ENCODE measurements at places on chromosomes 2 and 18.

DNA sequence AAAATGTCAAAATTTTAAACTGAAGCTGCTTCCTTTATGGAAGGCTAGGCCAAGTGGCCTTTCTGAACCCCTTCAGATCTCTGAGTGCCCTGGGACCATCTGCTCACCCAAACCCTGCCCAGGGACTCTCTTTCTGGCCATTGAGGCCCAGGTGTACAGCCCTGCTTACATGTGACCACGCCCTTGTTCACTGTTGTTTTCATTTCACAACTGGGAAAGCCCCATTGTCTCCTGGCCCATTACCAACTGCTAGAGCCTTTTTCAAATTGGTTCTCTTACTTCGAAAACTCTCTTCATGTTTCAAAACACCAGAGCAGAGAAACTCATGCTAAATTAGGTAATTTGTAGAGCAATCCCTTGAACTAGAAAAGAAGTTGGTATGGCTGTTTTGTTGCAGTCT lies 219.5 kb upstream of the TANK start:
- no peak for DNase-seq

GRCh38 chr2:218081063-218081462 lies 12.0 kb downstream of the RUFY4 start:
- DNase-seq, result no peak

DNA sequence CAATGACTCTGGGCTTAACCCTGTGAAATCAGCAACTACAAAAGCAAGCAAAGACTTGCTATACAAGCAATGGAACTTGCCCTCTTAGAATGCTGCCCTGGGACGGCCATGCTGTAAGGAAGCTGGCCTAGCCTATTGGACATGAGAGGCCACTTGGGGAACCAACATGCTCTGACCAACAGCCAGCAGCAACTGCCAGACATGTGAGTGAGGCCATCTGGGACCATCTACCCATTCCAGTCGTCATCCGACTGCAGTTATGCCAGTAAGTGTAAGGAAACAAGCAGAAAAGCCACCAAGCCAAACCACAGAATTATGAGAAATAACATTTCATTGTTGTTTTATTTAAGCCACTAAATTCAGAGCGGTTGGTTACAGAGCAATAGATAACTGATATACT lies 40.9 kb downstream of the CLASP1 start:
- DNase-seq, result no peak

DNA sequence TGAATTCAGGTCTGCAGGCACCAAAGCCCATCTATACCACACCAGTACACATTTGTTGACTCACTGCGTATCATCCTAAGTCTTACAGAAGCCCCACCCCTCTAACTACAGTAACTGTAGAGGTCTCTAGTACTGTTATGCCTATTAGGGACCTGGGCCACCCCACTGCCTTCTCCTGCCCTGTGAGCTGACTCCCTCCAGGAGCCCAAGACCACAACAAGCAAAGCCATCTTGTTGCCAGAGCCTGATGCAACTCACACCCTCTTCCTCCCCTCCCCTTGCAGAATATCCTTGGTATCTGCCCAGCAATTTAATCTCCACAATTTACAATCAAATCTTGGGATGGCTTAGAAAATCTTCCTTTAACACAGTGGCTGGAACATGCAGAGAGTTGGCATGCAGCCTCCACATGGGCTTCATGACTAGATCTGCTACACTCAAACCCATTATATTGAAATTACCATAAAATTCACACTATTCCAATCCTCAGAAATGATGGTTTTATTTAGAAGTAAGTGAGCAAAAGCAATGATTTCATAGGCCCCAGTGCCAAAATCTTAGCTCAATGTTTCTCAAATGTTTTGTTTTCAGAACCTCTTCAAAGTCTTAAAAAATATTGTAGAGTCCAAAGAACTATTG lies 17.7 kb upstream of the CYP1B1 start:
- DNase-seq, result no peak

DNA sequence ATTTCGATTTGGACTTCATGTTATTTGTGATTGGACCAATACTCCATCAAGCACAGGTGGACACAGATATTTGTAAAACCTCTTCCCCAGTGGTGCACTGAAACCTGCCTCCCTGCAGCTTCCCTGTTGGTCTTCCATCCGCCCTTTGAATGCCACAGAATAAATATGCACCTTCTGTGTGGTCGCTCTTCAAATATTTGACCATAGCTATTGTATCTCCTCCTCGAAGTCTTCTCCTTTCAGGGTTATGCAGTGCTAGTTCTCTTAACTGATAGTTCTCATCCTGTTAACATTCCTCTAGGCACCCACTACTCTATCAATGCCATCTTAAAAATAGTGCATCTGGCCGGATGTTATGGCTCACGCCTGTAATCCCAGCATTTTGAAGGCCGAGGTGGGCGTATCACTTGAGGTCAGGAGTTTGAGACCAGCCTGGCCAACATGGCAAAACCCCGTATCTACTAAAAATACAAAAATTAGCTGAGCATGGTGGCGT lies 12.5 kb downstream of the SPATS2L start:
- no peak for DNase-seq

DNA sequence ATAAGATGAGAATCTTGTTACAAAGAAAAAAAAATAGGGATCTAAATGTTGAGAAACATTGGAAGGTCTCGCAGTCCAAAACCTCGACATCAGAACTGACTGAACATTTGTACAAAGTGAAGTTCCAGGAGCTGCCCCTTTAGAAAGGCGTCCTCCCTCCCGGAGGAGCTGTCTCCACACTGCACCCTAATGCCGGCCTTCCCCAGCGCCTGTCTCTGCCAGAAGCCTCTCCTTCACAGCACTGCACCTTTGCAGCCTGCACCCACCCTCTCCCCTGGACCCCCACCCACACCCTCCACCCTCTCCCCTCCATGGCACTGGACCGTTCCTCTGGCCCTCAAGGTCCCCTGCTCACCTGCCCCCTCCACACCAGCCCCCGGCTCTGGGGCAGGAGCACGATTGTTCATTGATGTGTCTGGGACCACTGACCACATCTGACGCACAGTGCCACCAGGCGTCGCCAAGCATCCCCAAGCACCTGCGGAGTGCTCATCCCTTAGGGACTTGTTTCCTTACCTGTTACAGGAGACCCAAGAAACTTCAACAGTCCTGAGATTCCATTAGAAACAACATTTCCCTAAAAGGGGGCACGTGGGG lies 90.3 kb upstream of the SNTG2 start:
- no peak for DNase-seq

DNA sequence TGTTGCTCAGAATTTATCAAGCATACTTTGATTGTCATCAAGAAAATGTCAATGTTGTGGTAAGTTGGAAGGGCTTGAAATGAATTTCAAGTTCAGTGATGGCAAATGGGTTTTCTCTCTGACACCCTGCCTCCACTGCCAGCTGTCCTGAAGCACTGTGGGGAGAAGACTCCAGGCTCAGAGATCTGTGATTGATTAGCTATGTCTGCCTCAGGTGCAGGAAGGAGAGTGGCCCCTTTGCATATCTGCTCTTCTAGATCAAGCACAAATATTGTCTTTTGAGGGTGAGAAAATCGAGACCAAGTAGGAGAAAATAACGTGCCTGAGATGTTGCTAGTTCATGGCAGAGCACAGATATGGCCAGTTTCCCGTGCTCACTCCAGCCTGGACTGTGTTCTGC lies 178.8 kb upstream of the GLI2 start:
- DNase-seq, result no peak

DNA sequence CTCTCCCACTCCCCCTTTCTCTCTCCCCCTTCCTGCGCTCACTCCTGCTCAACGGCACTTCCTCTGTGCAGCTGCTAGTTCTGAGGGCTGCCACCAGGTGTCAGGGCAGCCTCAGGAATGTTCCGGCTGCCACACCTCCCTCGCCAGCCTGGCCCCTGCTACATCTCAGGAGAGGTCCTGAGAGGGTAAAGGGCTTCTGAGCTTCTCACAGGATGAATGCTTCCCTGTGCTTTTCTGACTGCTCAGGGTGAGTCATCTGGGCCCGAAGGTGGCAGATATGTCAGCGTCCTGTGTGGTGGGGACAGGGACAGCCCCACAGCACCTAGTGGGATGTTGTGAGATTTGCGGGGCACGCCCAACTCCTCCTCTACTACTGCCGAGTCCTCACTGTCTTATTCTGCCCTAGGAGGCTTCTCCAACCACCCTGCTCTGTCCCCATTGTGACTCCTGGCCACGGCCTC lies 49.0 kb downstream of the PLEKHB2 start:
- DNase-seq, result no peak

DNA sequence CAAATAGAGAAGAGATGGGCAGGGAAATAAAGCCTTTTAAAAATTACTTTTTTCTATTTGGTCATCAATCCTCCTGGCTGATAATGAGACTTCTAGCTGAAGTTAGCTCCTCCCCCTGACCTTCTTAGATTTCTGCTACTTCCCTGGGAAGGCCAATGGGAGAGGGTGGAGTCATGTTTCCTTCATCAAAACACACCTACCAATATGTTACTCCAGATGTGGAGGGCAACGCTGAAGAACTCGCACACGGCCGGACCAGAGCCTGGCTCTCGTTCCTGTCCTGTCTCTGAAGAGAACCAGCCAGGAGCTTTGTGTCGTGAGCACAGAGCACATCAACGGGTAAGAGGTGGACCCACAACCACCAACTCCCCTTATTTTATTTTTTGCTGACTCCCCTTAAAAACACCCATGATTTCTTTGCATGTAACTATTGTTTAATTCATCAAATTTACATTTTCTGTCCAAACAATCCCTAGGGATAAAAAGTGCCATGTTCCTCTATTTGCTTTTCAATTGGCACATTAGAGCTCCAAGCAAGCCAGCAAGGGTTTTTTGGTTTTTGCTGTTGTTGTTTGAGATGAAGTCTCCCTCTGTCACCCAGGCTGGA lies 94.9 kb downstream of the ADD2 start:
- no peak for DNase-seq

GRCh38 chr2:160606341-160606740 lies 112.7 kb upstream of the RBMS1 start:
- DNase-seq, result no peak

DNA sequence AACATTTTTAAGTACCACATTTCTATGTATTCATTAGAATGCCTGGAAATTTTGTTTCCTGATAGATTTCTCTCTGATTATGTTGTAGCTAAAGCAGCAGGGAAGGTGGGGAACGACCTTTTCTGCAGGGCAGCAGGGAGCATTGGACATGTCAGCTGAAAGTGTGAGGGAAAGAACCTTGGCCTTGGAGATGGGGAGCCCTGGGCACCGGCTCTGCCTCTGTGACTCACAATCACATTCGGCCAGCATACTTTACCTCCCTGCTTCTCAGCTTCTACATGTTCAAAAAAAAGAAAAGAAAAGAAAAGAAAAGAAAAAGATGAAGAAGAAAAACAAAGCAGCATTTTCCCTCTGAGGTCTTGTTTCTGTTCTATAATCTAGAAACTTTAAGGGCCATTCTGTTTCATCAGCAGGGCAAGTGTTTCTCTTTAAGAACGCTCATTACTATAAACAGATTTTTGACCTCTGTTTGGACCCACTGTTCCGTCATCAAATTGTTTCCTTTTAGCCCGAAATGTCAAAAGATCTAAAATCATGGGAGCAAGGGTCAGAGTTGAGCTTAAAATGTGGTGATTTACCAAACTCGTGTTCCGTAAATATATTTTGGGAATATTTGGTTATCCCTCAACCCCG lies 27.9 kb downstream of the SETBP1 start:
- DNase-seq, result no peak

GRCh38 chr2:229530434-229530833 lies 183.9 kb downstream of the DNER start:
- DNase-seq, result no peak

Measured in H1 (cell line).